Astrocyte (in vitro differentiated cells and primary cell): ENCODE measurements at places on chromosomes 4 and X. TPM values are rescaled to one million over a fixed set of nuclear protein-coding genes. Genes with fewer than 3 reads are reported as not detected.
A peak's percentile ranks its signal among the peaks of the same experiment; 100 is the strongest.

DNA sequence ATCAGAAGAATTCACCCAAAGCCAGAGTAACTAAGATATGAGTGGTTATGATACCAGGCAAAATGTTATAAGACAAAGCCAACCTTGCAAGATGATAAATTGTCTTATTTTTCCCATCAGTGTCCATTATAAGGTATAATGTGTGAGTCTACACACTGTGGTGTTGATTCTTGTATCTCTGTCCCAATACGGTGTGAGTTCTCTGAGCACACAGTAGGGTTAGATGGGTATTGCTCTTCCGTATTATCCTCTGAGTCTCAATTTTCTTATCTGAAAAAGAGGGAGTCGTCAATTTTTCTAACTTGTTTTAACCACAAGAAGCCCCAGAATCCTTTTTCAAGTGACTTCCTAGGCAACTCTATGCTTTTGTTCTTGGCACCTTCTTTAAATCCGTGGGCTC, 69.9 kb downstream of the HMGB2 start:
- no peak for DNase-seq

- peak; percentile 94 for DNase-seq
Measured at GRCh38 chr4:183335369-183335940, 13.2 kb upstream of the CLDN24 start.

DNA sequence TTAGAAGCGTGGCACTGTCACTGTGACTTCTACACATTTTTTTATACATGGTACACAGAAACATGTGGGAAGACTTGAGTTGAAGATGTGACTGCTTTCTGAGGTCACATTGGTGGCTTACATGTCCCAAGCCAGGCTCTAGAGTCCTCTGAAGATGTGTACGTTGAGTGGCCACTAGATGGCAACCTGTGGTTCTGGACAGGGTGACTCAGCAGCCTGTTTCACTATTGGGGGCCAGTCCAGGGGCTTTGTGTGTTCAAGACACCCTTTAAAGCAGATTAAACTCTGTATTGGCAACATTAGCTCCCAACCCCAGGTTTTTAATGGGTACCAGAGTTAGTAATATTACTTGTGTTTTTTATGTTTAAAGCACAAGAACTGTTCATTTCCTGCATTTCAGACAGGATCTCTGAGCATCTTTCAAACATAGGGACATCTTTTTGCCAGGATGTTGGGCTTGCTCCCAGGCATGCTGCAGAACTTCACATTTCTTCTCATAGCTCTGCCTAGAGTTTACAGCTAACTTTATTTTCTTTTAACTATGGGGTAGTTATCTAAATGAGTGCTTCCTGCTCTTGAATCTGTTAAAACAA, 53.0 kb downstream of the DCUN1D4 start:
- DNase-seq: peak; percentile 43

GRCh38 chrX:19198473-19198872, 76.2 kb upstream of the ADGRG2 start:
- DNase-seq: peak; percentile 8

GAGE1 gene
- not detected in 2 replicates for total RNA-seq

ZCCHC12 gene
- 0.16 TPM in 1 of 2 replicates, not detected in the other for total RNA-seq

GRCh38 chrX:23637187-23637586, 30.1 kb upstream of the PRDX4 start:
- DNase-seq: no peak

MAGEB10 gene
- not detected in 2 replicates for total RNA-seq

DNA sequence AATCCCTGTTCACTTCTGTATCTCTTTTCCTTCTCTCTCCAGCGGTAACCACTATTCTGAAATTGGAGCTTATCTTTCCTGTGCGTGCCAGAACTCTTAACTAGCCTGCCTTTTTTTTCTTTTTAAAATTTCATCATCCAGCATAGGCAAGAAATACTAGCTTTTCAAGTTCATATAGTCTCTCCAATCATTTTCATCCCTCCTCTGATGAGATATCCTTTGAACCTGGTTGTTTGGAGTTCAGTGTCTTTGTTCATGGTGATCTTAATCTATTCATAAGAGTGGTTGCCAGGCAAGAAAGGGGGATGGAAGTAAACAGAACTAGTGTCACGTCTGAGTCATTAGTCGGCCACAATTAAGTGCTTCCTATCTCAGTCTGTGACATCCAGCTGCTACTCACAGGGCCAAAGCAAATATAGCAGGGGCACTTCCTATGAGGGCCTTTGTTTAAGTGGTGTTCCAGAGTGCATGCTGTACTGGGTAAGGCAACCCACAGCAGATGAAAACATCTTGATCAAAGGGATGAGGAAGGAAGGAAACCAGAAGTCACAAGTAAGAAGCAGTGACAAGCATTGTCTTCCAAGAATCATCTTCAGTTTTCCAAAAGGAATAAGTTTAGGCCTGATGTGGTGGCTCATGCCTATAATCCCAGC, 56.4 kb upstream of the XIAP start:
- peak; percentile 84 for DNase-seq

GAGE12F gene
- total RNA-seq: not detected in 2 replicates

SH3D19 gene
- total RNA-seq: 57.2 and 66.5 TPM in 2 replicates

BMPR1B gene
- 12.1 and 14.1 TPM in 2 replicates for total RNA-seq

DNA sequence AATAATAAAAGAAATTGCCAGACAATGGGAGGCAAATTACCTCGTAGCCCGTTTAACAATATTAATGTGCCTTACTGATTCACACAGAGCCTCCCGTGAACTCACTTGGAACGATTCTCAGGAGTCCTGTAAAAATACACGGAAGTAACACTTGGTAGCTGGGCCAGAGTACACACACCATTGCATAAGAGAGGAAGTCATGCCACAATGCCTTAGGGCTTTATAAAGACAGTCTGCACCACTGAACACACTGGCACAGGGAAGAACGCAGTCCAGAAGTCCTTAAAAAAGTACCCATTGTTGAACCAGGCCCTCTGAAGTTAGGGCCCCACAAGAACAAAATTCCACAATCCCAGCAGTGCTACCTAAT, 15.1 kb downstream of the SLC2A9 start:
- peak; percentile 21 for DNase-seq

TMEM156 gene
- total RNA-seq: 0.59 and 1.1 TPM in 2 replicates

DNA sequence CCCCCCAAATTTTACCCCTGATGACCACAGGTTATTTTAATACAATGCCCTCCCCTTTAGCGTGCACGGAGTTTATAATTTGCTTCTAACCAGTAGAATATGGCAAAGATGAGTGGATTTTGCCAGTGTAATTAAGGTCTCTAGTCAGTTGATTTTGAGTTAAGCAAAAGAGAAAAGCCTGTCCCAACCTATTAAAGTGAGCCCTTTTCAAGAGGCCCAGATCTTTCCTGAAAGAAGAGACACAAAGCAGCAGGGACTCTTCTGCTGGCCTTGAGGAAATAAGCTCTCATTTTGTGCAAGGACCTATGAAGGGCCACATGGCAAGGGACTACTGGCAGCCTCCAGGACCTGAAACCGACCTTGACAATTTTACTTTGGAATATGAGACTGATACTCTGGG, 61.9 kb upstream of the GABRG1 start:
- DNase-seq: no peak
